ENCODE measurements at places on chromosomes 3 and 15. TPM values are rescaled to one million over a fixed set of nuclear protein-coding genes. Genes with fewer than 3 reads are reported as not detected.

Gene P2RY13
- total RNA-seq = not detected

Gene PP2D1
- not detected for total RNA-seq

Gene GOLGA8M
- not detected for total RNA-seq

Gene ZNF80
- total RNA-seq = not detected

All from bronchus fibroblast of lung (primary cell).